Suprapubic skin (tissue), 4 donors: ENCODE measurements at places on chromosomes 3 and 15.

DNA sequence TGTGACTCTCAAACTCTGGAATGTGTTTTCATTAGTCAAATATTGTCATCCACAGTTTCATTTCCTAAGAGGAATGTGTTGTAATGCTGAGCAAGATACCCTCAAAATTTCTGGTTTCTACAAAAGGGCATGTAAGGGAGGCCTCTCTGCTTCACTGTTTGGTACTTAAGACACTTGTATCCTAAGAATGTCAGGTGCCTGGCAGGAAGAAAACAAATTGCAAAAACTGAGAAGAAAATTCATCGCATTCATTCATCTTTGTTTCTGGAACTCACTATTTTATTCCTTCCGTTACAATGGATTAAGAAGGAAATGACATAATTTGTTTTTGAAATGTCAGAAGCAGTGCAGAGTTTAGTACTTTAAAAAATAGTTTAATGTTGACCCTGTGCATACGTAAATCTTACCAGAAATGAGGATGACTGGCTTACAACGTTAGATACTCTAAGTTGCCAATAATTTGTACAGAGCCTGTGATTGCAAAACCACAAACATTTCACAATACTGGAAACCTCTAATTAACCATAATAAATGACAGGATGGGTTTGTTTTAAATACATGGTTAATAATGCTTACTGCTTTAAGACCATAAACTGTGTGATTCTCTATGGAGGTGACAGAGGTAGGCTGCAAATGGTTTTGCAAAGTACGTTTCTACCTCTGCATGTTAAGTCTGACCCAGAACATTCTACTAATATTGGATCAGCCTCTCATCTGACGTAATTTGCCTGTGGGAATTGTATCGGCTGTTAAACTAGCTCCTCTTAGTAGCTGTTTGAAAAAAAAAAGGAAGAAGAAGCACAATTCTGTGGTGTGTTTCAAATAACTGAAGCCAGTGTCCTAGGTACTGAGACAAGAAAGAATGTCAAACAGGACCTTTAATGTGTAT is 477.8 kb downstream of the RBMS3 start:
- DNase-seq: no peak

GRCh38 chr3:169430707-169431404 is 232.7 kb downstream of the MECOM start:
- DNase-seq: no peak

DNA sequence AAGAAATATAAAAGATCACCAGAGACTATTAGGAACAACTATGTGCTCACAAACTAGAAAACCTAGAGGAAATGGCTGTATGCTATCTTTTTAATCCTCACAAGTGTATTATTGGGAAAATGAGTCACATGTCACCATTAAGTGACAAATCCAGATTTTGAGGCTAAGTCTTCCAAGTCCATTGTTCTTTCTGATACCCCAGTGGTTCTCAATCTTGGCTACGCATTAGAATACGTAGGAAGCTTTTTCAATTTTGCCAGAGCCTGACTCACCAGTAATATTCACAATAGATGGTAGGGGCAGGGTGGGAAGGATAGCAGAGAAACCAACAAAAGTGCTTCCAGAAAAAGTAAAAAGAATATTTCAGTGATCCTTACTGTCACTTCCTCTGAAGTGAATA is 117.0 kb downstream of the FILIP1L start:
- DNase-seq: no peak

GRCh38 chr3:31531452-31531991 is 1.2 kb upstream of the STT3B start:
- DNase-seq: no peak

DNA sequence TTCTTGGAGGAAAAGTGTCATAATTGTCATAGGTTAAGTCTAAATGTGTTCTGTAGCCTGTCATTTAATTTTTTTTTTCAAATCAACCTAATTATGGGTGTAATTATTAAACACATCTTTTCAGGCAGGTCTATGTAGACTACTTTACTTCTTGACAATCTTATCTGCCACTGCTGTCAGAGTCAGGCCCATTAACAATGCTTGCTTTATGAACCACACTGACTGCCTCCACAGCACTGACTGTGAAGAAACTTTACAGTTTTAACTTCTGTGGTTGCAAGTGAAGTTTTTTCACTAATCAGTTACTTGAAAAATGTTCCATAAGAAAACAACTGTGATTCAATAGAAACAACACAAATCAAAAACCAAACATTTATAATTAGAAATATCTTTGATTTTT is 407.8 kb downstream of the PLCL2 start:
- DNase-seq: no peak

DNA sequence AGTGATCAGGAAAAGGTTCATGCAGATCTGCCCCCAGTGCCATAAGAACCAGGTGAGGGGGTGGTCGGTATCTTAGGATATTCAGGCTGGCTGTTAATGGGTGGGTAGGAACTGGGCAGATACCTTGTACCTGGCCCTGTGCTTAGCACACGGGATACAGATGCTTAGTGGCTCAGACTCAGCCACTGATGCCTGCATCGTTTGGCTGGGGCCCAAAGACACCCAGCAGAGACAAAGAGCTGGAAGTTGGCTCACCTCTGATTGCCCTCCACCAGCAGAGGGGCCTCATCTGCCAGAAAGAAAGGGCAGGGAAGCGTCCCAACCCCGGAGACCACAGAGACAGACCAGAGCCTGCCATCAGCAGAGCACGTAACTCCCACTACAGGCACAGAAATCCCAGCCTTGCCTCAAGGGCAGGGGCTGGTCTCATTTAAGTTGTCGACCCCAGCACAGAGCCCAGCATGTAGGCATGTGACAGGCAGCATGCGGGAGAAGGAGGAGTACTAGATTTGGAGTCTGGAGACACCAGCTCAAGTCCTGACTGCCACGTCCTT is 64.1 kb upstream of the SLC6A1 start:
- no peak for DNase-seq

- DNase-seq: no peak
Observed at GRCh38 chr15:67405208-67406191, 115.4 kb upstream of the C15orf61 start.

DNA sequence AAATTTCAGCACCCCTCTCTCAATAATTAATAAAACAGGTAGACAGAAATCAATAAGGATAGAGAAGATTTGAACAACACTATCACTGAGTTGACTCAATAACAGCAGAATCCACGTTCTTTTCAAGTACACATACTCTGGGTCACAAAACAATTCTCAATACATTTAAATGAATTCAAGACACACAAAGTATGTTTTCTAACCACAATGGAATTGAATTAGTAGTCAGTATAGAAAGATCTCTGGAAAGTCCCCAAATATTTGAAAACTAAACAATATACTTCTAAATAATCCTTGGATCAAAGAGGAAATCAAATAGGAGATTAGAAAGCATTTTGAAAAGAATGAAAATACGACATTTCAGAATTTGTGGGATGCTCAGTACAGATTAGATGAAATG is 40.0 kb downstream of the TKT start:
- DNase-seq: no peak

GRCh38 chr15:25933456-25934158 is 70.5 kb upstream of the ATP10A start:
- DNase-seq: peak; percentile 71

DNA sequence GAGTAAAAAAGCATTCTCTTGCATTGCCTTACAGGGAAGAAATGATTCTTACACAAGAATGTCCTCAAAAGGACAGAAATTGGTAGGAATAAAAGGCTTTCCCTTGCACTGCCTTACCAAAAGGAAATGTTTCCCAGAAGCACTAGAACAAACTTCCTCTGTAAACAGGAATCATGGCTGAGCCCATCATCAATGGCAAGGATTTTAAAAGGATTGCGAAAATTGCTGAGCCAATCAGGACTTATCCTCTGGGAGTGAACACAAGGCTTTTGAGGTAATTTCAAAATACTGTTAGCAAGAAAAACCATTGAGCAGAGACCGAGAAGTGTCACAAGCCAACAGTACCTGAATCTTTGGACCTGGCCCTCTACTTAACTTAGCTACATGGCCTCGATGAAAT is 897.3 kb downstream of the ROBO1 start:
- no peak for DNase-seq

DNA sequence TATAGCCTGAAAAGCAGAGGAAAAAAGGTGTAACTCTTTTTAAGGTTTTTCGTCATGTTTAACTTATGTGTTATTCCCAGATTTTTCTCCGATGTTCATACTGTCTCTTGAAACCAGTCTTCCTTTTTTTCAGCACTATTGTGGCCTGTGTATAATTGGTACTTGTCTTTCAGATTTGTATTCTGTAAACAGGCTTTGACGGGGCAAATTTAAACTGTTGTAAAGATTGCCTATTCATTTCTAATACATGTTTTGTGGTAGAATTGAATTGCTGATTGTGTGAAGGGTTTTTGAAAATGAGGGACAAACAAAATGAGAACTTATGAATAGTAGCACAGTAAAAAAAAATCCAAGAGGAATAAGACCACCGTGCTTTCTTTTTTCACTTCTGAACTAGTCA is 33.6 kb downstream of the AKAP13 start:
- DNase-seq: no peak

DNA sequence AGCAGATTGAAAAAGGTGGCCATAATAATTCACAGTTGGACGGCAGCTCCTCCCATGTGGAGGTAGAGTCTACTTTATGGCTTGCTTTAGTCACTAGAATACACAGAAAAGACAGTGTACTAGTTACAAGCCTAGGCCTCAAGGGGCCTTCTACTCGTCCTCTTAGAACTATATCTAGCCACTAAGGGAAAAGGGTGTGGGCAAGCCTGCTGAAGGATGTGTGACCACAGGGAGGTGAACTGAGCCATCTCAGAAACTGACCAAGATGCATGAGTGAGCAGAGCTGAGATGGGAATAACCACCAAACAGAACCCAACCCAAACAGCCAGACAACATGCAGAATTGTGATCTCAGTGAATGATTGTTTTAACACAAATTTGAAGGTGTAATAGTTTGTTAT is 335.6 kb upstream of the LMCD1 start:
- DNase-seq: no peak

DNA sequence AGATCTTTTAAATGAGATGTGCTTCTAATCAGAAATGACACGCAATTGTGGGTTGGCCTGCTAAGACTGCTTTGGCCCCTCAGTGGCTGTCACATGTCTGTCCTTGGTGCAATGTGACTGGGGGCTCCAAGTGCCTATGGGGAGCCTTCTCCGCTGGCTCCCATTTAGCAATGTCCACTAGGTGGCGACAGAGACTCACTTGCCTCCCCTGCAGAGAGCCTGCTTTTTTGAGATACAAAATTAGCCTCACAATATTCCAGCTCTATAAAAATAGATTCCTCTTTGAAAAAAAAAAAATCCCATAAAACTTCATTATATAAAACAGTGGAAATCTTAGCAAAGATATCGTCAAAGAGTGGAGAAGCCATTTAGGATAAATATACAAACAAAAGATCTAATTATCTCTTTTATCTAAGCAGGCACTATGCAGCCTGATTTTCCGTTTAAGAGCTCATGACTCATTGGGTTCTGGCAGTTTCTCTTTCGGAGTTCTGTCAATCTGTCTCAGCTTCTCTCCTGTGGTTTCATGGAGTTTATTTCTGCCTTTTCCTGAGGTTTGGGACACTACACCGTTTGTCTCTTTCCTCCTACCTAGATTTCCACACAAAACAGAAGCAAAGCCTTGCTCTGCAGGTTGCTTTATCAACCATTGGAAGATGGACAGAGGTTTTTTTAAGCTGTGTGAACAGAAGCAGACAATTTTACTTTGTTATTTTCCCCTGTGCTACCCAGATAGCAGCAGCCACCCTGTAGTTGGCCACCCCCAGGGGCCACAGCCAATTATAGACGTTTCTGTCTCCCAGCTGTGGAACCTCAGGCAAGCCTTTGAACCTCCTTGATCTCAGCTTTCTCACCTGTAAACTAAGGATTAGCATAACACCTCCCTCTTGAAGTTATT is 68.4 kb upstream of the TNFAIP8L3 start:
- no peak for DNase-seq

- no peak for DNase-seq
Observed at GRCh38 chr3:117433427-117433826, 723.8 kb downstream of the TUSC7 start.

DNA sequence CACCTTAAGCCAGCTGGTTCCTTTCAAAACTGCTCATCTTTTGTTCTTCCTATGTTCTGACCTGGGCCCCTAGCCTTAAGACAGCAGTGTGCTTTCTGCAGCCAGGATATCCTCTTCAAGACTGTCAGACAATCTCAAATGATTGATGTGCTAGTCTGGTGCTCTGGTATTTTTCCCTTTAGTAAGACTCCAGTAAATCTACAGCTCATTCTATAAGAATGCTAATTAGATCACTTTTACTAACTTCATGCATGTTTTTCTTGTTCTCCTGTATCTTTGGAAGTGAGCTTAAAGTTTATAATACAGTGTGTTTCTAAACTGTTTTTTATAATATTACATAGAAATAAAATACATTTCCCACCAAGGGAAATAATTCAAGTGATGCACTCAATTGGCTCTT is 220.9 kb upstream of the NANOGP8 start:
- no peak for DNase-seq

- DNase-seq: no peak
Observed at GRCh38 chr3:53650424-53650823, 156.0 kb downstream of the CACNA1D start.

DNA sequence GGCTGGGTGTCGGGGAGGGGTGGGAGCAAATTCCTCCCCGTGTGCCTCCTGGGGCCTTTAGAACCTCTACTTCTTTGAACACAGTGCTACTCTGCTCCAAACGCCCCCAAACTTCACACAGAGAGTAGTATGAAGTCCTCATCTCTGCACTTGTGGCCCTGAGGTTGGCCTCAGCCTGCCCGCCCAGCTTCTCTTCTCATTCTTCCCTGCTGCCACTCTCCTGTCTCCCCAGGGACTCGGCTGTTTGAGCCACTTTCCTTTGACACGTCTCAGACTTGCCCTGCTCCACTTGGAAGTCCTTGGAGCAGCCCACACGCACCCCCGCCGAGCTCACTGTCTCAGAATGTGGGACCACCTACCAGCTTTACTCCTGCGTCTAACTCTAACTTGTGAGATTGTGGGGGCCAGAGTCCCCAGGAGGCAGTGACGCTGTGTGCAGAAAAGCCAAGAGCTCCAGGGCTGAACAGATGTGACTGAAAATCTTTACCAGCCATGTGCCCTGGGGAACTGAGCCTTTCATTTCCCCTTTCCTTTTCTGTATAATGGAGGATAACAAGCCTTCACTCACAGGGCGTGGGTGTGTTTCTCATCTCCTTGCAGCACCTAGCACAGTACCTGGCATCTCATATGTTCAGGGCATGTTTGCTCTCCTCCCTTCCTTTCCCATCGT is 233.6 kb upstream of the CTDSPL start:
- DNase-seq: no peak

GRCh38 chr3:194957743-194958240 is 272.1 kb downstream of the FAM43A start:
- no peak for DNase-seq

GRCh38 chr3:146306656-146307455 is 56.0 kb upstream of the PLSCR4 start:
- no peak for DNase-seq

DNA sequence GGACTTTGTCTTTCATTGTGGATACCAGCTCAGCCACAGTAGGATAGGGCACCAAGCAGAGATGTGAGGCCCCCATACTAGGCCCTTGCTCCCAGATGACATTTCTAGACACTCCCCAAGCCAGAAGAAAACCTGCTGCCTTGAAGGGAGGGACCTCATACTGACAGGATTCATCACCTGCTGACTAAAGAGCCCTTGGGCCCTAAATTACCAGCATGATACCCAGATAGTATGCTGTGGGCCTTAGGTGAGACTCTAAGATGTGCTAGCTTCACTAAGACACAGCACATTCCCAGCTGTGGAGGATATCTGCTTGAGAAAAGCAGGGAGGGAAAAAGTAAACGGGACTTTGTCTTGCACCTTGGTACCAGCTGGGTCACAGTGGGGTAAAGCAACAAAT is 324.0 kb downstream of the TBL1XR1 start:
- DNase-seq: no peak

GRCh38 chr15:56968821-56969220 is 50.4 kb downstream of the TCF12 start:
- DNase-seq: no peak

- DNase-seq: no peak
Observed at GRCh38 chr3:30308131-30308530, 298.3 kb upstream of the TGFBR2 start.
